ENCODE measurements at places on chromosomes 7 and 10.

DNA sequence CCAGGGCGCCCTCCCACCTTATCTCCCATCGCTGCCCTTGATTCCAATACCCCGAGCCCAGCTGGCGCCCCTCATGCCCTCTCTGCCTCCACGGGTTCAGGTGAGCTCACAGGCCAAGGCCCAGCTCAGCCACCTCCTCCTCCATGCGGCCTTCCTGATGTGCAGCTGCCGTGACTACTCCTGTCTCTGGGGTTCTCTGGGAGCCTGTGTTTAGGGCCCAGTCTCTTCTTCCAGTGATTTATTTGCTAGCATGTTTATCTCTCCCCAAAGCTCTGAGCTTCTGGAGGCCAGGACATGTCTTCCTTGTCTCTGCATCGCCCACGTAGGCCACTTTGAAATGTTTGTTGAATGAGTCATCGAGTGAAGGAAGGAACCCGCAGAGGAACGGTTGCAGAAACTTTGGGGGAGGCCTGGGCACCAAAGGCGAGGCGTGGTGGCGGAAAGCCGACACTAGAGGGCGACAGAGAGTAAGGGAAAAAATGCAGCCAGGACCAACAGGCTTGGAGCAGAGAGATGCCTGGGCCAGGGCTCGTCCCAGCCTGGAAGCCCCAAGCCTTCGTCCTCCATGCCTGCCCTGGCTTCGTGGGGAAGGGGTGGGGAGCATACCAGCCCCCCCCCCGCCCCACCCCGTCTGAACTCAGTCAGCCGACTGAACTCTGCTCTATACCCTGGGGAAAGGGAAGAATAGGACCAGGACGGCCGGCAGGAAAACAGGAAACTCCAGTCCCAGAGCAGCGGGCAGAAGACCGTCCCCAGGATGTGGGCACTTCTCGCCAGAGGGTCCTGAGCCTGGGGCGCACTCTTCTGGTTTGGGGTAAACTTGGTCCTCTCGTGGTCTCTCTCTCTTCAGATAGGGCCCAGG, 10.9 kb upstream of the HSPB1 start:
- peak; percentile 63 for DNase-seq

DNA sequence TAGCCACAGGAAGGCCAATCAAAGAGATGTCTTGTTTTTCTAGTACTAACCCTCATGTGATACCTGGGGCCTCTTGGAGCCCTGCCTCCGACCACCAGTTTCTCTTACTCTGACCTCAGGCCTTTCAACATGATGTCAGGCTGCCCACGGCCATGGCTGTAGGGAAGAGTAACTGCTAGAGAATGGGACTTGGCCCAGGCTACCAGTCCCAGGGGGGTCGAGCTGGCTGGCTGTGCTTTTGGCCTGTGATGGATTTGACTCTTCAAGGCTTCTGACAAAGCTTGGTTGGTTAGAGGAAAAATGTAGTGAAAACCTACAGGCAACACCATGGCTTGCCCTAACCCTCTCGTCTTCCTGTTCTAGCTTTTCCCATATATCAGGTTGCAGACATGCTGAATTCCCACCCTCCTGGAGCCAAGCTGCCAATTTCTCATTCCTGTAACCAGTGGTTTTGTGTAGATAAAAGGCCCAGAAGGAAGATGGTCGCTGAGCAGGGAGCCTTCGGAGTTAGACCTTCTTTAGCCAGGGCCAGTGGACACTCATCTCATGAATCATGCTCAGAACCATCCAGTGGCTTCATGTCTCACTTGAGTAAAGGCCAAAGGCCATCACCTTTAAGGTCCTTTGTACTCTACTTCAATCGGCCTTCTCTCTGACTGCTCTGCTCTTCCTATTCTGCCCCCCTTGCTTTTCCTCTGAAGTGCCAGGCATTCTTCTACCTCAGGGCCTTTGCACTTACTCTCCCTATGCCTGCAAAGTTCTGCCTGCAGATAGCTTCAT, 19.7 kb downstream of the SUFU start:
- no peak for DNase-seq

DNA sequence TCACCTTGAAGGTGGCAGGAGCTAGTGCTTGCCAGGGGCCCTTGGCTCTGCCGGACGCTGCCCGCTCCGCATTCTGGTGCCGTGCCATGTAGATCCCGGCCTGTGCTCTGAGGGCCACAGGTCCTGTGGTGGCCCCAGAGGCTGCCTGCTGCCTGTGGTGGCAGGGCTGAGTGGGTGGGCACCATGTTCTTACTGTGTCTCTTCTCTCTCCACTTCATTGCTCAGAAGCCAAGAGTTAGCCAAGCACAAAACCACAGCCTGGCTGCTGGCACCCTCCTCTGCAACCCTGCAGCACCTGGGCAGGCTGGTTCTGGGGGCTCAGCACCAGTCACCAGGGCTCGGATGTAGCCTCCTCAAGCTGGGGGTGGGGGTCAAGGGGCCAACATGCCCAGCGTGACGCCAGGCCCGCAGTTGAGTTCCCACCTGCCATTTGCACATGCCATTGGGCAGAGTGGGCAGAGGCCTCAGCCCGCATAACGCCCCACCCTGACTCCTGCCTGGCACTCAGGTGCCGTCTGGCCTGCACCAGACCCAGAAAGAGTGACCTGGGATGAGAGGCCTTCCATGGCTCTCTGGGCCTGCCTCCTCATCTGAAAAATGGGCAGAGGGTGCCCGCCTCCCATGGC, 16.3 kb downstream of the ZMIZ1 start:
- no peak for DNase-seq

DNA sequence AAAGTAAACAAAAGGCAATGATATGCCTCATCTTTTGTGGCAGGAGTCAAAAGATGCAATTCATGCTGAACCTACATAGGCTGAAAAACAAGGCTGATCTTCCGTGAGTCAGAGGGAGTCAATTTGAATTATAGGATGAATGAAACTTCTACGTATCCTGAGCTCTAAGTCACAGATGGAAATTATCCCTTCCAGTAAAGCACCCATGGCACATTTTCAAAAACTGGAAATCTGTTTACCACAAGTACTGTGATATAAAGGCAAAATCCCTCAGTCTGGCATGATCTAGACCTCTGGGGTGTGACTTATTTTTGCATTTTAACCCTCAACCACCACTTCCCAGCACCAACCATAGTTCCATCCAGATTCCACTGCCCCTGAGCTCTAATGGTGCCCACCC, 69.6 kb downstream of the NRG3 start:
- no peak for DNase-seq

- no peak for DNase-seq
These were observed 12.6 kb upstream of the CDH23 start for GRCh38 chr10:71383972-71384687.

GRCh38 chr7:15419596-15419995, 142.2 kb downstream of the AGMO start:
- DNase-seq: no peak

- no peak for DNase-seq
These were observed at the start of gene MUC3A for GRCh38 chr7:100949227-100949932. TSS of gene MUC3A (plus strand) at chr7:100949534. CDS start at chr7:100949625, 91 bp downstream.

- no peak for DNase-seq
These were observed 1.4 kb downstream of the CHST3 start for GRCh38 chr10:71965623-71966022.

- no peak for DNase-seq
These were observed 154.3 kb downstream of the PHF14 start for GRCh38 chr7:11127988-11128387.

GRCh38 chr10:124568339-124568738, 106.7 kb downstream of the LHPP start:
- DNase-seq: no peak

DNA sequence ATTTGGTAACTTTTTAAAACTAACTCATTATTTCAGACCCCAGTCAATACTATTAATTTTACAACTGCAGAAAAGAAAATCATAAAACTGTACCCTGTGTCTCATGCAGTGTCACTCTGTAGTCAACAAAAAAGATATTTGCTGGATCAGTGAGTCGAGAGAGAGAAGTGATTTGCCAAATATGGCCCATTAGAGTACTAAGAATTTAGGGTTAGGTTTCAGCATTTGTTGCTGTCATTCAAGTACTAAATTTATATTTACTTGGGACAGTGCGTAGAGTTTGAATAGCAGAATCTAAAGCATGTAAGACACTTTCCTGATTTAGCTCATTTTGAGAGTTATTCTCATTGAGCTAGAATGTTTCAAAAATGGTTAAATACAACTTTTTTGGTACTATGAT, 38.9 kb downstream of the CACNA2D1 start:
- DNase-seq: no peak

GRCh38 chr7:116251675-116252074, 41.3 kb downstream of the TES start:
- no peak for DNase-seq

GRCh38 chr10:130038611-130039109, 72.0 kb downstream of the C10orf143 start:
- no peak for DNase-seq

DNA sequence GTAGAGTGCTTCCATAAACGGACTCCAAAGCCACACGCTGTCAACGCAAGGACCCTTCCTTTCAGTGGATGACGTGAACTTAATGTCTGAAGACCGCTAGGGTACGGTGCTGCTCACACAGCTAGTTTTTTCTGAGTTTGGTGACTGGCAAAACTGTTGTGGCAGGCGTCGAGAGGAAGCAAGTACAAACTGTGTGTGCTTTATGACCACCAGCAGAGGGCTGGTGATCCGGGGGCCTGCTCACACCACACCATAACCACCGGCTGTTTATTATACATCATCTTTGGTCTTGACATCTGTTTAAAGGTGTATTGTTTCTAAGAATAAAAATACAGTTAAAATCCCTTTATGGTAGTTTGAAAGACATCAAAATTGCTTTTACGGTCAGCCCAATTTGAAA, 37.1 kb upstream of the ATP6V0A4 start:
- no peak for DNase-seq

DNA sequence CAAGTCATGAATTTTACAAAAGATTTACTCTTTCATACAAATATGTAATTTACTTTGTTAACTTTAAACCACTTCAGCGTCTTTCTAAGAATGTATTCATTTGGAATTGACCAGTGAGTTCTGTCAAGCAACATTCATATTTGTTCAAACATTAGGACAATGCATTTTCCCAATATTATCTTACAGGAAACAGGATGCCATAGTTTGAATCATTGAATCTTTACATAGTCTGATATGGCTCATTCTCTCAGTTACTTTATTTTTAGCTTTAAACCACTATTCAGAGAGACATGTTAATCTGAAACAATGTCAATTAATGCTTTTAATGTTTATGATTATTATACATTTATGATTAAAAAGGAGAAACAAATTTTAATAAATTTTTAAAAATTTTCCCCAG, 21.1 kb upstream of the MEOX2 start:
- DNase-seq: no peak

GRCh38 chr10:132796846-132797245, 10.9 kb upstream of the NKX6-2 start:
- no peak for DNase-seq

DNA sequence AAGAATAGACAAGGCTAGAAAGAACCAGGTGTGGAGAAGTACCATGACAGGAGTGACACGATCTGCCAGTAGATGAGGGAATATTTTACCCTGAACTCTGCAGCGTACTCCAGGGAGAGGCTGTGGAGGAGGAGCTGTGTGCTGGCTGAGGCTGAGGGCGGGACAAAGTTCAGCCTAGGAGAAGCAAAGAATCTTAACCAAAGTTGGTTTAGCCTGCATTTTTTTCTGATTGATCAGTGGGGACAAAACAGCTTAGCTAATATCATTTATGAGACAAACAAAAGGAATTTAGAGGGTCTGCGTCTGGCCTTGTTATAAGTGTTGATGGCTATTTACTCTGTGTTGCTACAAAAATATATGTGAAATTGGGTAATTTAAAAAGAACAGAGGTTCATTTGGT, 5.2 kb upstream of the NPSR1 start:
- no peak for DNase-seq

GRCh38 chr10:71447676-71448075, 51.0 kb downstream of the CDH23 start:
- DNase-seq: no peak

GRCh38 chr7:101744588-101744987, 72.8 kb upstream of the CUX1 start:
- DNase-seq: no peak

- no peak for DNase-seq
These were observed 64.3 kb upstream of the NRP1 start for GRCh38 chr10:33398796-33399195.

DNA sequence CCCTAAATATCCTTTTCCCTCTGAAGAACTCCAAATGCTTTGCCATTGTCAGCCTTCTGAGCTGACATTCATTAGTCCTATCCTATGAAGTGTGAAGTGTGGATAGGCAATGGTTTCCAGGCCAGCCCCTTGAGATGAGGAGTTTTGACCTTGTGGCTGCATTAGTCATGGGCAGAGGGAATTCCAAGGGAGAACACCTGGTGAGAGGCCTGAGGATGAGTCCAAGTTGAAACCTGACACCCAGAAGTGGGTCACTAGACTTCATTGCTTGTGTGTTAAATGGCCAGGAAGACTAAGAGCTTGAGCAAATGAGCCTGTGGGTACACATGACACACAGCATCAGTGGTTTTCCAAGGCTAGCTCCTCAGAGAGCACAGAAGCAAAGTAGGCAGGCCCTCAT, 260.8 kb downstream of the SKAP2 start:
- no peak for DNase-seq

DNA sequence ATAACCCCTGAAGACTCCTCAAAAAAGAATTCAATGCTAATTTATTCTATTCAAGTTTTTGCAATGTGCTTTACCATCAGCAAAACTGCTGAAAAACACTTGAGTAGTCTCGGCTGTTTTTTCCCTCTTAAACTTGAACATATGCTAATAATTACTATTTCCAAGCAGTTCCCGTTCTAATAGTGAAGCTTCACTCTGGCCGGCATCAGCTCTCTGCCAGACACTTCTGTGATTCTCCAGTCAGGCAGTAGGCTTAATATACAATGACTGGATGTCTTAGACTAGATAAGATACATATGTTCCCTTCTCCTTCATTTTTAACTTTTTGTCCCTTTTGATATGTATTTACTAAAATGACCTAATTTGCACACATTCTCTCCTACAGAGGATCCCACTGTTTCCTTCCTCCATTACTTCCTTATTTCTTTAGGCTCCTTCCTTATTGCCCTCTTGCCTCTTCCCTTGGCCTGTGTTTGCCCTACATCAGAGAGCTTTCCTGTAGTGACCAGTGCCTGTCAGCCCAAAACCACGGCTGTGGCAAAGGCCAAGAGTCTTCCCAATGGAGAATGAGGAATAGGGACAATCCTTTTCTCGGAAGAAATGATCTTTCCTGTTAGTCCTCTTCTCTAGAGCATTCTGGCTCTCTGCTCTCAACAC, 23.5 kb downstream of the HEPACAM2 start:
- DNase-seq: no peak

DNA sequence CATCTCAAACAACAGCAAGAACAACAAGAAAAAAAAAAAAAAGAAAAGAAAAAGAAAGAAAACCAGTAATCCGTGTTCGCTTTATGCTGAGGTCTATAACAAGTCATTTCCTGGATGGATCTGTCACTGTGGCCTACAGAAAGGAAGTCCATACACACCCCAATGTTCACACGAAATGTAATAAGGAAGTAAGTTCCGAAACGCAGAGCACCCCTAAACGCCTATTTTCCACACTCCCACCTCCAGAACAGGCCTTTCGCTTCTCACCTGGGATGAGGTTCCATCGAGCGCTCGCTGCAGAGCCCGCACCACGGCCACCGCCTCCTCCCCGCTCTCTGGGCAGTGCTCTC, 735 bp downstream of the ZNF394 start:
- DNase-seq: no peak

GRCh38 chr7:96636342-96636860, 73.2 kb downstream of the SEM1 start:
- no peak for DNase-seq

GRCh38 chr7:20299647-20300312, 30.9 kb upstream of the ITGB8 start:
- DNase-seq: no peak
